ENCODE measurements at places on chromosomes 2 and 18. TPM values are rescaled to one million over a fixed set of nuclear protein-coding genes. Genes with fewer than 3 reads are reported as not detected.

The LIMS2 gene
- 51.0 TPM for total RNA-seq

DNA sequence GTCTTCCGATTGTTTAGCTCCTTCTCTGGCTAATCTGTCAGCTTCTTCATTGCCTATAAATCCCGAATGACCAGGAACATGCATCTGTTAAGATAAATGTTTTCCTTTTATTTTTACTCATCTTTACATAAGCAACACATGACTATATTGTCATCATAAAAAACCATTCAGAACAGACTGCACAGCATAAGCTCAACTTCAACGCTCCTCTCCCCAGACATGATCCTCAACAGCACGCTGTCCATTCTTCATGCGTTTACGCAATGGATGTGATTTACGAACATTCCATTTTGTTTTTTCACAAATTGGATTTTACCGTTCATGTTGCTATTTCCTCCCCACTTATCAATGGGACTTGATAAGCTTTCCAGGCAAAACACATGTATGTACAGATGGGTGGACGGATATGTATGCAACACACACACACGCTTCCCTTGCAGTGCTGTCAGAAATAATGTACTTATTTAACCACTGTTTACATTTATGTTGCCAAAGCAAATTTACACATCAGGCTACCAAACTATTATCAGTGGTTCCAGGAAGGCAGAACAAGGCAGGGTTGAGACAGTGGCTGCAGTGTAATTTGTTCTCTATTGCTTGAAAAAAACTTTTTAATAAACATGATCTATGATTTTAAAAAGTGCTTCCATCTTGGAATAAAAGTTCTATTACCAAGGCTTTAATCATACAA lies 12.2 kb downstream of the RNASEH1 start:
- no peak overlapping the region for H3K4me3 ChIP-seq
- H3K27me3 ChIP-seq, result no peaks in the 10 kb centered on the region
- no peaks in the 10 kb centered on the region for H3K4me1 ChIP-seq
- no peak for DNase-seq
- H3K27ac ChIP-seq, result no peak overlapping the region

The TAF4B gene
- total RNA-seq, result 2.3 TPM

GRCh38 chr2:97750017-97750416 lies 36.6 kb downstream of the ZAP70 start:
- no peak overlapping the region for H3K27ac ChIP-seq
- H3K4me1 ChIP-seq, result peaks cover 3% of the 10 kb centered on the region
- peaks cover 10% of the 10 kb centered on the region for H3K36me3 ChIP-seq
- H3K4me3 ChIP-seq, result no peak overlapping the region
- DNase-seq, result no peak
- no peaks in the 10 kb centered on the region for H3K27me3 ChIP-seq

- DNase-seq, result no peak
- peaks cover 51% of the 10 kb centered on the region for H3K4me1 ChIP-seq
Measured at GRCh38 chr2:85753525-85754312, at the start of gene ATOH8. TSS of gene ATOH8 (plus strand) at chr2:85753991. CDS start at chr2:85754190, 199 bp downstream.

- H3K36me3 ChIP-seq, result no peaks in the 10 kb centered on the region
- no peaks in the 10 kb centered on the region for H3K27me3 ChIP-seq
- DNase-seq, result no peak
- H3K27ac ChIP-seq, result no peak overlapping the region
Measured at GRCh38 chr2:133378386-133378785, 189.9 kb downstream of the NCKAP5 start.

The AQP12B gene
- total RNA-seq, result not detected

The NGEF gene
- total RNA-seq, result 0.26 TPM

The GREB1L gene
- 0.60 TPM for total RNA-seq

DNA sequence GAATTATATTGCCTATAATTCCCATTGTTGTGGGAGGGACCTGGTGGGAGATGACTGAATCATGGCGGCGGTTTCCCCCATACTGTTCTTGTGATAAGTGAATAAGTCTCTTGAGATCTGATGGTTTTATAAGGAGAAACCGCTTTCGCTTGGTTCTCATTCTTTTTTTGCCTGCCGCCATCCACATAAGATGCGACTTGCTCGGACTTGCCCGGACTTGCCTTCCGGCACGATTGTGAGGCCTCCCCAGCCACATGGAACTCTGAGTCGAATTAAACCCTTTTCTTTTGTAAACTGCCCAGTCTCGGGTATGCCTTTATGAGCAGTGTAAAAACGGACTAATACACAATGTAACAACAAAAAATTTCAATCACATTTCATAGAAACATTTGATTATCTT lies 115.8 kb downstream of the C2orf74 start:
- H3K27ac ChIP-seq, result peak overlapping the region; percentile 62
- H3K36me3 ChIP-seq, result peaks cover 30% of the 10 kb centered on the region
- H3K4me1 ChIP-seq, result peaks cover 8% of the 10 kb centered on the region

The POTEC gene
- total RNA-seq, result not detected

The REG3A gene
- not detected for total RNA-seq

- H3K36me3 ChIP-seq, result peaks cover 7% of the 10 kb centered on the region
- no peaks in the 10 kb centered on the region for H3K27me3 ChIP-seq
- DNase-seq, result no peak
- peak overlapping the region; percentile 75 for H3K4me3 ChIP-seq
Measured at GRCh38 chr2:26786207-26787028, 562 bp downstream of the CENPA start.

DNA sequence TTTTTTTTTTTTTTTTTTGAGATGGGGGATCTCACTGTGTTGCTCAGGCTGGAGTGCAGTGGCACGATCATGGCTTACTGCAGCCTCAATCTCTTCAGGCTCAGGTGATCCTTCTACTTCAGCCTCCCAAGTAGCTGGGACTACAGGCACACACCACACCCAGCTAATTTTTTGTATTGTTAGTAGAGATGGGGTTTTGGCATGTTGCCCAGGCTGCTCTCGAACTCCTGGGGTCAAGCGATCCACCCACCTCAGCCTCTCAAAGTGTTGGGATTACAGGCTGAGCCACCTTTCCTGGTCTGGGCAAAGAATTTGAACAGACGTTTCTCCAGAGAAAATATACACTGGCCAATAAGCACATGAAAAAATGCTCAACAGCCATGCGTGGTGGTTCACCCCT lies 2.9 kb upstream of the SNRNP200 start:
- H3K36me3 ChIP-seq, result peaks cover 11% of the 10 kb centered on the region
- peaks cover 3% of the 10 kb centered on the region for H3K27me3 ChIP-seq
- H3K27ac ChIP-seq, result no peak overlapping the region
- H3K4me3 ChIP-seq, result no peak overlapping the region
- H3K4me1 ChIP-seq, result peaks cover 26% of the 10 kb centered on the region

The EFEMP1 gene
- 7.4 TPM for total RNA-seq

The RAB12 gene
- 48.5 TPM for total RNA-seq

The DSC1 gene
- not detected for total RNA-seq

- no peak for DNase-seq
- H3K27me3 ChIP-seq, result no peaks in the 10 kb centered on the region
- H3K4me3 ChIP-seq, result no peak overlapping the region
- no peak overlapping the region for H3K27ac ChIP-seq
Measured at GRCh38 chr2:188693111-188693510, 281.1 kb upstream of the COL3A1 start.

The EML6 gene
- total RNA-seq, result 1.1 TPM

- H3K27me3 ChIP-seq, result no peaks in the 10 kb centered on the region
- peak within 1 kb of the TSS; percentile 92 for H3K27ac ChIP-seq
- H3K36me3 ChIP-seq, result peaks cover 11% of the 10 kb centered on the region
- peaks cover 27% of the 10 kb centered on the region for H3K4me1 ChIP-seq
- DNase-seq, result peak; percentile 97
- peak within 1 kb of the TSS; percentile 91 for H3K4me3 ChIP-seq
Measured at GRCh38 chr2:96638144-96639121, at the start of gene KANSL3. TSS of gene KANSL3 (minus strand) at chr2:96638312. CDS start at chr2:96637135, 1,177 bp downstream.

DNA sequence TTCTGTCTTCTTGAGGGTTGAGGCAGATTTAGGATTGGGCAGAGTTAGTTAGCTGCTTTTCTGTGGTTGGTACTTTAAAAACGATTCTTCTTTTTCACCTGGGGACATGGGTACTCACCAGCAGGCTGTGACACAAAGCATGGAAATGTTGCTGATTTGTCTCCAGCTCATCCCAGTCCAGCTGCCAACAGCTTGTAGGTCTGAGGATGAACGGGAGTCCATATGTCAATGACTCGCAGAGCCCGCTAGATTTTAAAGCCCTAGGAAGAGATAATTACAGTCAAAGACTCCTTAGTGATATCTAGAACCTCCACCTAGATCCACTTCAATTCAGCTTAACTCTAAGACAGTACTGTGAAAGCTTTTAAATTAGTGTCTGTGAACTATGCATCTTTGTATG lies 20.8 kb downstream of the DOK1 start:
- DNase-seq, result no peak
- H3K27me3 ChIP-seq, result no peaks in the 10 kb centered on the region
- peaks cover 17% of the 10 kb centered on the region for H3K4me1 ChIP-seq
- H3K27ac ChIP-seq, result no peak overlapping the region

DNA sequence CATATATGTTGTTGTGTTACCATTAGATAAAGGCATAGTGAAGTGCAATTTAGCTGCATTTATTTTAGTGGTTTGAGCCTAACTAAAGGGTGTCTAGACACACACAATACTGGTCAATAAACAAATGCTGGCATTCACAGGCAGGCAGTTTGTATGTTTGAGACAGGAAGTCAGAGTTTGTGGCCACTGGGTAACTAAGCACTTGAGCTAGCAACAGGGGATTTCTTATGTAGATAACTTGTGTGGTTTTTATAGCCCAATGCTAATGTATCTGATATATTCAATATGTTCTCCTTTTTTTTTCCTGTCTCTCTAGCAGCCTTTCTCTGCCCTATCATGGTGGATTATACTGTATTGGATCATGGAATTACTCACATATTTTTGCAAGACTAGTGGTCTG lies 38.1 kb downstream of the LRRTM4 start:
- no peaks in the 10 kb centered on the region for H3K4me1 ChIP-seq
- no peaks in the 10 kb centered on the region for H3K36me3 ChIP-seq
- H3K27ac ChIP-seq, result no peak overlapping the region
- no peaks in the 10 kb centered on the region for H3K27me3 ChIP-seq
- no peak overlapping the region for H3K4me3 ChIP-seq
- no peak for DNase-seq

DNA sequence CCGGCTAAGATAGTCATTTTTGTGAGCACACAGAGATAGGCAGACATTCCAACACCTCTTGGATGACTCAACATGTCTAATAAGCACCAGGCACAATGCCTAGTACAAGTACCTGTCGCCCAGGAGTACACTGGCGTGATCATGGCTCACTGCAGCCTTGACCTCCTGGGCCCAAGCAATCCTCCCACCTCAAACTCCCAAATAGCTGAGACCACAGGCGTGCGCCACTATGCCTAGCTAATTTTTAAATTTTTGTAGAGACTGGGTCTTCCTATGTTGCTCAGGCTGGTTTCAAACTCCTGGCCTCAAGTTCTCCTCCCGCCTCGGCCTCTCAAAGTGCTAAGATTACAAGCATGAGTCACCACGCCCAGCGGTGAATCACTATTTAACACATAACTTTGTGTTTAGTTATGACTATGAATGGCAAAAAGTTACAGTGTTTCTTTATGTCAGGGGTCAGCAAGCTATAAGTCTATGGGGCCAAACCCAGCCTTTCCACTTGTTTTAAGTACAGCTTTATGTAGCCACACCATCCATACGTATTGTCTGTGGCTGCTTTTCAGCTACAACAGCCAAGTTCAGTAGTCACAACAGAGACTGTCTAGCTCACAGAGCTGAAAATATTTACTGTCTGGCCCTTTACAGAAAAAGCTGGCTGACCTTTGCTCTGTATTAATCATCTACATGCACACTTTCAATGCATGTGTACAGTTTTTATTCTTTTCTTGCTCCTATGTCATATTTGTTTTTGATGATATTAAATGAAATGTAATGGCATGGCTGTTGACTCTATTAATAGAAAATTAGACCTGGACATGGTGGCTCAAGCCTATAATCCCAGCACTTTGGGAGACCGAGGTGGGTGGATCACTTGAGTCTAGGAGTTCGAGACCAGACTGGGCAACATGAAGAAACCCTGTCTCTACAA lies 18.7 kb downstream of the ORC2 start:
- no peaks in the 10 kb centered on the region for H3K27me3 ChIP-seq
- no peak overlapping the region for H3K4me3 ChIP-seq
- H3K36me3 ChIP-seq, result peaks cover 30% of the 10 kb centered on the region

The RPRM gene
- not detected for total RNA-seq

DNA sequence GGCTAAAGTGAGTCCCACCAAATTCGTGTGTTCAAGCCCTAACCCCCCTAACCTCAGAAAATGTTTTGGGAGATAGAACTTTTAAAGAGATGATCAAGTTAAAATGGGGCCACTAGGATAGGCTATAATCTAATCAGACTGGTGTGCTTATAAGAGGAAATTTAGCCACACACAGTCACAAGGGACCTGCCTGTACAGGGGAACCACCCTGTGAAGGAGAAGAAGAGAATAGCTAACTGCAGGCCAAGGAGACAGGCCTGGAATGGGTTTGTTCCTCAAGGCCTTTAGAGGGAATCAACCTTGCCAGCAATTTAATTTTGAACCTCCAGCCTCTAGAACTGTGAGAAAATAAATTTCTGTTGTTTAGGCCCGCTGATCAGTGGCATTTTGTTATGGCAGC lies 36.0 kb upstream of the TANK start:
- H3K27me3 ChIP-seq, result no peaks in the 10 kb centered on the region
- peaks cover 46% of the 10 kb centered on the region for H3K4me1 ChIP-seq
- no peak overlapping the region for H3K4me3 ChIP-seq
- no peak for DNase-seq
- no peaks in the 10 kb centered on the region for H3K36me3 ChIP-seq

The IRS1 gene
- total RNA-seq, result 20.0 TPM

The C2orf92 gene
- 15.0 TPM for total RNA-seq

The SRD5A2 gene
- total RNA-seq, result not detected

DNA sequence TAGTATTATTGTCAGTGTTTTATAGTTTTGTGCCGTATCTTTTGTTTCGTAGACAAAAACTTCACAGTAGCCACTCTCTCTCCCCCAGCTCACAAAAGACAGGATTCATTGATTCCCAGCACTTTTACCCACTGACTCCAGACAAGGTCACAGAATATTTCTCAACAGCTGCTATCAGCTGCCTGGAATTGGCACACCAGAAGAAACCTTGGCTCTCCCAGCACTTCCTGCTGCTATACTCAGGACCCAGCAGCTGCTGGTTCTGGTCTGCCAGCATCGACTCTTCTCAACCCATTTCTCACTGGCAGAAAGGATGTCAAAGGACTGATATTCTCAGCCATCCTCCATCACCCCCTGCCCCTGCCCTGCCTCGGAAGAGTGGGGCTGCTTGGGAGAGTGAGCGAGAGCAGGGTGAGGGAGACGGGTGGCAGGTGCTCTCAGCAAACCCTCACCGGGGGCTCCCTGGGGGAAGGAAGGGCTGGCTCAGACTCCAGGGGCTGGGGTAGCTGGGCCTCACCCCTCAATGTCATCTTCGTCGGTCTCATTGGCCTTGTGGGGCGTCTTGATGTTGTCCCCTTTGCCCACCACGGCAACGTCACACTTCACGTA lies 6.1 kb upstream of the OTOF start:
- no peaks in the 10 kb centered on the region for H3K4me1 ChIP-seq
- no peak overlapping the region for H3K27ac ChIP-seq
- DNase-seq, result no peak
- H3K36me3 ChIP-seq, result no peaks in the 10 kb centered on the region

- DNase-seq, result no peak
- H3K27me3 ChIP-seq, result no peaks in the 10 kb centered on the region
- H3K36me3 ChIP-seq, result peaks cover 22% of the 10 kb centered on the region
- no peak overlapping the region for H3K27ac ChIP-seq
- peaks cover 32% of the 10 kb centered on the region for H3K4me1 ChIP-seq
Measured at GRCh38 chr2:39733070-39733674, 45.9 kb downstream of the THUMPD2 start.

GRCh38 chr2:70561893-70562292 lies 8.3 kb upstream of the TGFA start:
- no peak overlapping the region for H3K4me3 ChIP-seq
- no peaks in the 10 kb centered on the region for H3K36me3 ChIP-seq
- peaks cover 49% of the 10 kb centered on the region for H3K27me3 ChIP-seq
- H3K4me1 ChIP-seq, result no peaks in the 10 kb centered on the region

Measured in osteocyte (in vitro differentiated cells).